ENCODE measurements at places on chromosomes 11 and 22.

DNA sequence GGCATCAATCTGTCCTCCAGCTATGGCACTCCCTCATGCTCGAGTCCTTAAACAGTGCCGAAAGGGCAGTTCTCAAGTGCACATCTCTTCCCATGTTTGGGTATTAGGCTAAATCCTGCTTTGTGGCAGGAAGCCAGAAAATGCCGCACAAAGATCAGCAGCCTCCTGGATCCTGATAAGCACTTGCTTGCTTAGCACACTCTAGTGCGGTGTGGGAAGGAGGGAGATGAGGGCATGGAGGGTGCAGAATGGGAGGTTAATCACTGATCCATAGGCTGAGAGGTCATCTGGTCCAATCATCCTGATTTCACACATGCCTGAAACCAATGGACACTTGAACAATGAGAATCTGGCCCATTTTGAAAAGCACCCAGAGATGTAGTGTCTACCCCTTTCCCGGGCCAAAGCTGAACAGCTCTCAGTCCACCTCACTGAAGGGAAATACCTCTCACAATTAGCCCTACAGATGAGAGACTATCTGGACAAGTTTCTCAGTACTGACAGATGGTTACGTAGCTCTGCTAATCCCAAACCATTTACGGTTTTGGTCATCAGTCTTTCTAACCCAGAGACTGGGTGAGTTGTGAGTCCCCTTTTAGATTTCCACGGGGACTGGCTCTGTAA lies 29.8 kb upstream of the CHRM4 start:
- no peak for DNase-seq

GRCh38 chr11:17719938-17720795 lies 796 bp downstream of the MYOD1 start:
- DNase-seq, result no peak

- no peak for DNase-seq
These were observed 40.2 kb downstream of the RRP8 start for GRCh38 chr11:6563121-6563619.

- DNase-seq, result no peak
These were observed 883.5 kb downstream of the OPCML start for GRCh38 chr11:132648851-132649250.

DNA sequence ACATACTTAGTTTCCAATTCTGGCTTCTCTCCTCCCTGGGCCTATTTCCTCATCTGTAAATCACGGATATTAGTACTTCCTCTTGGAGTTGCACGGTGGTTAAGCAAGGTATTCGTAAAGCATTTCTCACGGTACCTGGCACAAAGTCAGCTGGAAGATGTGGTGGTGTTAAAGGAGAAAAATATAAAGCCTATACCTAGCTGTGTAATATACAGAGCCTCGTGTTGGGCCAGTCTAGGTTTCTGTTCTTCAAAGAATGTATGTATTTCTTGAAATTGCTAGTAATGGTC lies 47.2 kb downstream of the DBX1 start:
- DNase-seq, result no peak

Data from NB4 (cell line).